Activated CD8-positive, alpha-beta memory T cell treated with anti-CD3 and anti-CD28 coated beads for 1 hour (primary cell): ENCODE measurements at places on chromosomes 7 and 10.

DNA sequence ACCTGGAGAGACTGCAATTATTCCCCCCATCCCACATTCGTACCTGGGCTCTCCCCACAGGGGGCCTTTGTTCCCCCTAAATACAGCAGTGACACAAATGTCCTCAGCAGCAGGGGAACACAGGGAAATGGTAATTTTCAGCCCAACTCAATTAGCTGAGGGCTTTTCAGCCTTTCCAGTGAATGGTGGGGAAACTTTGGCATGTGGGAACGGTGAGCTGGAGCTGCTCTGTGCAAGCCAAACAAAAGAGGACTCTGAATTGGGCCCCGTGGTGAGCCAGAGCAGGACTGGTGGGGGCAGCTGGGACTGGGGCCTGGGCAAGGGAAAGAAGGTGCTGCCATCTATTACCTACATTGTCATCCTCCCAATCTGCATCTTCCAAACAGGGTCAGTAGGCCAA is 51.0 kb downstream of the FBXW4 start:
- no peak for DNase-seq

DNA sequence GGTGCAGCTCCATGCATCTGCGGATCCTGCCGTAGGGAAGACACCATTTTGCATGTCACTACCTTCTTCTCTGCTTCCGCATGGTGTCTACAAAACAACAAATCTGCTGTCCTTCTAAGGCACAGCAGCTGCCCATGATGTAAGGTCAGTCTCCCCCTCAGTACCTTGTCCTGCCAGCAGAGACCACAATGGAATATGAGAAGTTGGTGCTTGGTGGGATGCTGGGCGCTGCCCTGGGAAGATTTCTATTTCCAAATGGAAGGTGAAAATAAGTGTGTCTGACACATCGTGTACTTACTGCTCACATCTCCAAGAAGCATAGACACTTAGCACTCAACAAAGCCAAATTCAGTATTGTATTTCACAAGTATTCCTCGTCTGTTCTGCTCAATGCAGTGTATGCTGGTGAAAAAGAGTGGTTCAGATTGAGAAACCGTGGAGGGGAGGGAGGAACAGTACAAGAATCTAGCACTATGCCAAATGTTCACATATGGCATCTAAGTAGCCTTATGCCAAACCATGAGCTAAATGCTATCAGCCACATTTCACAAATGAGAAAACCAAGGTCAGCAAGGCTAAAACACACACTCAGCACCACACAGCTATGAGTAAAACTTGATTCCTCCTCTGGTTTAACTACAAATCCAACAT is 95.0 kb downstream of the GRB10 start:
- DNase-seq, result no peak

DNA sequence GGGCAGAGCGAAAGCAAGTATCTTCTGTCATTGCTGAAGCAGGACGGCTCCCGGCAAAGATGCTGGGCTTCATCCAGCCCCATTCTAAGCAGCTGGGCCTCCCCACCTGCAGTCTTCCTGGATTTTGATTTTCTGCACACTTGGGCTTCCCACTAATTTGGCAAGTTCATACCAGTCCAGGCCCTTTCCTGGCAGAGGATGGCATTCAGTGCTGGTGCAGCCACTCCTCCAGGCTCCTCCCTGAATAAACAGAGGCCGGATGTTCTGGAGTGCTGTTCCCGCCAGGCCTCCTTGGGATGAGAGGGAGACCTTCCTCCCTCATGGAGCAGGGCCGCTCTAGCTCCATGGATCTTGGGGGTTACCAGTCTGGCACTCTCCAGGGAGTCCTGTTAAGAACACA is 3.4 kb downstream of the BAG3 start:
- no peak for DNase-seq

GRCh38 chr7:113279256-113279655 is 160.9 kb upstream of the SMIM30 start:
- no peak for DNase-seq

DNA sequence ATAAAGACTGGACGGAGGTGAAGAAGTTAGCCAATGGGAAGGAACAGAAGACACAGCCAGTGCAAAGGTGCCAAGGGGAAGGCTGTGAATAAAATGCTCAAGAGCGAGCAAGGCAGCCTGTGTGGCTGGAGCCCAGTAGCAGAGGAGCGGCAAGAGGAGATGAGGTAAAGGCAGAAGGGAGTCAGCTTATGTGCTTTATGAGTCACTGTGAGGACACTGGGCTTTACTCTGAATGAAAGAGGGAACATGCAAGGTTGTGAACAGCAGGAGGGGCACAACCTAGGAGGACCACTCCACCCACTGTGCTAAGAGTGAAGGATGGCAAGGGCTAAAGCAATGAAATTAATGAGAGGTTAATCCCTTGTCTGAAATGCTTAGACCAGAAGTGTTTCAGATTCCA is 129.0 kb upstream of the ODAD2 start:
- no peak for DNase-seq

GRCh38 chr10:963655-964054 is 24.6 kb upstream of the GTPBP4 start:
- no peak for DNase-seq

- no peak for DNase-seq
Measured at GRCh38 chr7:6153646-6154541, 118.5 kb downstream of the CYTH3 start.

DNA sequence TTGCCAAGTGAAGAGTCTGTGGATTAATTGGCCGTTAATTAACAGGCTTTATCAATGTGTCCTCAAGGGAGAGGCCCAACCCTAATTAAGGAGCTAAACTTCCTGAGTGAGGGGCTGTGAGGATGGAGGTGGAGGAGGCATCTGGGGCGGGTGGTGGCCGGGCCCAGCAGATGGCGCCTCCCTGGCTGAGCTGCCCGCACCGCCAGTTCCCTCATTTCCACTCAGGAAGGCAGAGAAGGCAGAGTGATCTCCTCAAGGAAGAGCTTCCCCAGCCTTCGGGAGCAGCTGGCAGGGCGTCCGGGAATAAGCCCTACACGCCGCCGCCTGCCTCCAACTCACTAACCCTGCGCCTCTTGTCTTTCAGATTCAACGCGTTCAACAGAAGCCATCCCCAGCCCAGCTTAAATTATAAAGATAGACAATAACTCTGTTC is 112.2 kb downstream of the CYTH3 start:
- no peak for DNase-seq

- no peak for DNase-seq
Measured at GRCh38 chr10:109103278-109103677, 820.0 kb downstream of the XPNPEP1 start.

DNA sequence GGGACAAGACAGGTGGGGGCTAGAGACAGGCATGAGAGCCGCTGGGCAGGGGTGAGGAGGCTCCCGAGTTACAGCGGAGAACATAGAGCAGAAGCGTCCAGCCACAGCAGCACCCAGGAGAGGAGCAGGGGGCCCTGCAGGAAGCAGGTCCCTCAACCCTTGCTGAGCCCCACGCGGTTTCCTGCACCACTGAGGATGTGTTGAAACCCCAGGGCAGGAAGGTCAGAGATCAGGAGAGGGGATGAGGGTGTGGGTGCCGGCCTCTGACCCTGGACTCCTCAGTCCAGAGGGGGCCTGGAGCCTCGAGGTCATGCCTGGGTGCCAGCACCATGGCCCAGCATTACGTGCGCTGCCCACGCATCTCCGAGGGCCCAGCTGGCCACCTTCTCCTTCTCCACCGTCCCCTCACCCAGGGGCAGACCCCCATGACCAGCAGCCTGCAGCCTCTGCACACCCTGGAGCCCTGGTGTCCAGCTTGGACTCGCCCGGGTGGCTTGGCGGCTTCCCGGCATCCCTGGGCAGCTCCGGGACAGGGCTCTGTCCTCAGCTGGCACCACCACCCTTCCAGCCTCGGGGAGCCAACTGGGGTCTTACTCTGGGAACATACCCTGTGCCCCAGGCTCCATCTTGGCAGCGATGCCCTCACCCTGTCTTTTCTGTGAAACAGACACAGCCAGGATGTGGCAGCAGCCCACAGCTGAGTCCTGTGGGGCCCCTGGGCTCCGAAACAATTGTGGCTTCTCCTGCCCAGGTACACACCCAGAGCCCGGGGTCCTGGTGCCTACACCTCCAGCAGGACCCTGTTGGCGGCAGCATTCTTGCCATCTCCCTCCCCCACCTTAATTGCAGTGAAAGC is 52.0 kb downstream of the STK32C start:
- DNase-seq, result no peak

DNA sequence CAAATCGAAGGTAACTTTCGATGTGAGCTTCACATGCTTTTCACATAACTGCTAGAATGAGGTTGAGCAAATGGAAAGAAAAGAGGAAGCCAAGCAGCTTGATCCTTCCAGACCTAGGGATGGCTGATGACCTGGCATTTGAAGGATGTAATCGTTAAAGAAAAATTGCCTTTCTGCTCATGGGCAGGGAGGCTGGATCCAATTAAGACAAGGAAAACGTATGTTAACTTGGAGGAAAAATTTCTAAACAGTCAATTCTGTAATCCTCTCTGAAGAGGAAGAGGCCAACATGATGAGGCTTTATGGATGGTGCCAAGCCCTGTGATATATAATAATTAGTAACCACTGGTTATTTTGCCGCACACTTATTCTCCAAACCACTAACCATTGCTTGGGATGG is 12.5 kb downstream of the GRK5 start:
- DNase-seq, result no peak

DNA sequence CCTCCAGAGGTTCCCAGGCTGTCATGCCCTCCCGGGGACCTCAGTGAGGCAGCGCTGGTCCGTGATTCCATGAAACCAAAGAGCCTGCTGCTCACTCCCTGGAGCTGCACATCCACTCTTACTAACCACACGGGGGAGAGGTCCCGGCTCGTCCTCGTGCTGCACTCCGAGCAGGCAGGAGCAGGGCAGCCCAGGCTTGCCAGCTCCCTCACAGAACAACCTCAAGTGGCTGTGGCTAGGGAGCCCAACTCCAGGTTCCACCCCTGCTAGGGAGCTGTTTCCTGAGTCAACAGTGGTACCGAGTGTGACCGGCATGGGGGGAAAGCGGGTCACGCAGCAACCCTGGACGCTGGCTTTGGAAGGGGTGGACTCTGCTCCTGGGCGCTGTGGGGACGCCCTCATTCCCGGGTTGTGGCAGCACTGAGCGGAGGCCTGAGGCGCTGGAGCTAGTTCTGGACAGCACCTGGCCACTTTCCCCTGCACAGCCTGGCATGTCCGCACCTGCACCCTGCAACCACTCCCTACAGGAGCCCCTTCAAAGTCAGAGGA is 27.9 kb upstream of the PPP2R2D start:
- no peak for DNase-seq

DNA sequence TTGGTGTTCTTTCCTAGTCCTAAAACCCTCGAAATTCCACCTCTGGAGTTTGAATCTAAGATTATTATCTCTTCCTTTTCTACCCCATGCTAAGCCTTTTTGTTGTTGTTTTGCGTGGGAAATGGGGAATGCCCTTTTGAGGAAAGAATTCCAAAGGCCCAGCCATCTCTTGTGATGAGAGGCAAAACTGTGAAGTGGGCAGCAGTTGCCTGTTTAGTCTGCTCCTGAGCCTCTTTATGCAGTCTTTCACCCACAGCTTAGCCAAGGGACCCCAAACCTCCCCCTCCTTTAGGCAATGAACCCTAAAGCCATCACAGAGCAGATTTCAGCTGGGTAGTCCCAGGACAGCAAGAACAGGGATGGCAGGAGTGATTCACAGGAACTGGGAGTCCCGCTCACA is 95.5 kb downstream of the DNMBP start:
- DNase-seq, result no peak

GRCh38 chr10:118958984-118959925 is 70.3 kb upstream of the NANOS1 start:
- DNase-seq, result no peak
